NCI-H1436 (cell line): ENCODE measurements at places on chromosomes 5 and 9.

- DNase-seq: no peak
These were observed 76.8 kb downstream of the SPEF2 start for GRCh38 chr5:35694481-35694880.

DNA sequence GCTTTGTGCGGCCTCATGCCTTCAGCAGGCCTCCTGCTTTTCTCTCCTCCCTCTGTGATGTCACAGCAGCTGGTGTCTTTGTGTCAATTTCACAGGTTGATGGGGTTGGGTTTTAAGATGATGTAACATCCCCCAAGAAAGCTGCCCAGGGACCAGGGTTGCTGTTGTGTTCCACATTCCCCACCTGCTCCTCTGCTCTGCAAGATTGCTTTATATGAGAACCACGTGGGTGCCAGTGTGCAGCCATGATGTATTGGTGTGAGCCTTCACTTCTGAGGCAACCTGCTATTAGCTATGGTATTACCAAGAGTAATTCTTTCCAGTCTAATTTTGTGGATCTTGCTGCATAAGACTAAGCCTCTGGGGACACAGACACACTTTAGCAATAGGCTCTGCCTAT is 213.0 kb upstream of the ADAMTS16 start:
- no peak for DNase-seq

DNA sequence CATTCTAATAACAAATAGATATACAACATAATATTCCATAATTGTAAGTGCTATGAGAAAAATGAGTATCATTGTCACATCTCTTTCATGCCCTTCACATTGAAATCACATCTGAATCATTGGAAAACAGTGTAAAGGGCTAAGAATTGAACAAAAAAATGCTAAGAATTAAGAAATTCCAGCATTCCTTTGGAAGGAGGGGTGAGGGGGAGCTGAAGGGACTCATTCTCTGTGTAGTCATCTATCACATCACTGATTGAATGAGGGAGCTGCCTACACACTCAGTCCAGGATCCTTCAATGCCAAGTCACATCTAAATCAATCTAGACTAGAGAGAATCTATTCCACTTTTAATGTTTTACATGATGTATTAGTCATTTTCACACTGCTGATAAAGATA is 286.6 kb downstream of the DTWD2 start:
- no peak for DNase-seq

DNA sequence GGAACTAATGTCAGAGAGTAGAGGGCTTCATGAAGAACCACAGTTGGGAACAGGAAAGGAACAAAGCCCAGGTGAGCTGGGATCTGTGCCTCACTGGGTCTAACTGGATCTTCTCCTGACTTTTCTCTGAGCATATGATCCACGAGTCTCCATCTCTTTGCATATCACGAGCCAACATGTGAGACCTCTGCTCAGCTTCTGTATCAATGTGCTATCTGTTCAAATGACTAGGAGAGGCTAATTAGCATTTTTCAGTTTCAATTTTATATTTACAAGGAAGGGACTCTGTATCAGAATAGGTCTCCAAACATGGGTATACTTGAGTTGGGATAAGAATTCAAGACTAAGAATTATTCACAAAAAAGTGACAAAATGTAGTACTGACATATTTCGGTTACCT is 73.8 kb upstream of the SGCD start:
- DNase-seq: no peak

DNA sequence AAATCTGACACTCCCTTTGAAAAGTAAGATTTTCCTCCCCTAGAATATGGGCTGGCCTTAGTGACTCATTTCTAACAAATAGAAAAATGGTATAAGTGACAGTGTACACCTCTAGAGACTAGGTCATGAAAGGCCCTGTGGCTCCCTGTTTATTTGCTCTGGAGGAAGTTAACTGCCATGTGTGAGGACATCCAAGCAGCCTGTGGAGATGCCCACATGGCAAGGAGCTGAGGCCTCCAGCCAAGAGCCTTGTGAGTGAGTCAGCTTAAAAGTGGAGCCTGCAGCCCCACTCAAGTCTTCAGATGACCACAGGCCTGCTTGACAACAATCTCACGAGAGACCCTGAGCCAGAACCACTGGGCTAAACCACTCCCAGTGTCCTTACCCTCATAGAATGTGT is 128.1 kb upstream of the LHFPL2 start:
- DNase-seq: no peak

- no peak for DNase-seq
These were observed 97.4 kb upstream of the IFNK start for GRCh38 chr9:27426511-27427271.

GRCh38 chr9:121059998-121060636 is 10.0 kb upstream of the C5 start:
- peak; percentile 46 for DNase-seq

- no peak for DNase-seq
These were observed 282.0 kb downstream of the SPOCK1 start for GRCh38 chr5:137216976-137217598.

GRCh38 chr5:99929067-99929805 is 605.9 kb upstream of the FAM174A start:
- no peak for DNase-seq

- DNase-seq: no peak
These were observed 181.6 kb downstream of the AOPEP start for GRCh38 chr9:94908011-94908563.

DNA sequence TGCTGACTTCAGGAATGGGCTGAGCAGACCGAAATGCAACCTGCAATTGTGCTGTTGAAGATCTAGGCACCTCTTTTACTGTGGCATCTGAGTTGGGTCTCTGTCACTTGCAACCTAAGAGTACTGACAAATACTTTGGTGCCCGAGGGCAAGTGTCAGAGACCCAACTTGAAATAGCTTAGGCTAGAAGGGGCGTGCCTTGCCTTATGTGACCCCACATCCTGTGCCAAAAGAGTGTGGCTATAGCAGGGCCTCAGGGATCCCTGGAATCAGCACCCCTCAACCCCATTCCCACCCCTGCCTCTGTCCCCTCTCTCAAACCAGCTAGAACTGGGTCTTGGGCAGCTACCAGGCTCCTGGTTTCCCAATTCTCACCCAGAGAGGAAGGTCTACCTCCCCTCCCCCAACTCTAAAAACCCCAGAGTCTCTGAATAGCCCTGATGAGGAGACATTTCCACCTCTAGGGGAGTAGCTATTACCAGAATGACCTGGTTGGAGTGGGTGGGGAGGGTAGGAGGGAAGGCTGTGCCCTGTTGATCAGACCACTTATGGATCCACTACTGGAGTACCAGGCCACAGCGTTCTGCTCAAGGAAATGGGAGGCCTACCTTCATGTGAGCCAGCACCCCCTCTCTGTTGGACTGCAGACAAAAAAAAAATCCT is 17.5 kb downstream of the RAI14 start:
- no peak for DNase-seq
